Psoas muscle (tissue), 8 donors: ENCODE measurements at places on chromosomes 6 and 20. TPM values are rescaled to one million over a fixed set of nuclear protein-coding genes. Genes with fewer than 3 reads are reported as not detected.

DNA sequence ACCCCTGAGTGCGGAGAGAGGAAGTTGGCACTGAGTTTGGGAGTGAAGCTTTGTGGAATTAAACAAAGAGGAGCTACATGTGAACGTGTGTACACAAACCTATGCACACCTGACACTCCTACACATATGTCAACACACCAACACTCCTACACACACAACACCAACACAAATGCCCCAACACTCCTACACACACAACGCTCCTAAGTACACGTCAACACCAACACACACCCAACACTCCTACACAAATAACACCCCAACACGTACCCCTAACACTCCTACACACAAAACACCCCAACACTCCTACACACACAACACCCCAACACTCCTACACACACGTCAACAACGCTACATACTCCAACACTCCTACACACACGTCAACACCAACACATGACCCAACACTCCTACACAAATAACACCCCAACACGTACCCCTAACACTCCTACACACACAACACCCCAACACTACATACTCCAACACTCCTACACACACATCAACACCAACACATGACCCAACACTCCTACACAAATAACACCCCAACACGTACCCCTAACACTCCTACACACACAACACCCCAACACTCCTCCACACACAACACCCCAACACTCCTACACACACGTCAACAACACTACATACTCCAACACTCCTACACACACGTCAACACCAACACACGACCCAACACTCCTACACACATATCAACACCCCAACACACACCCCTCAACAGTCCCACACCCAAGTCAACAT, 40.1 kb upstream of the ZBP1 start:
- H3K4me1 ChIP-seq, result peaks cover 11% of the 10 kb centered on the region
- H3K27ac ChIP-seq, result no peak overlapping the region
- no peak for DNase-seq
- no peaks in the 10 kb centered on the region for H3K27me3 ChIP-seq
- no peaks in the 10 kb centered on the region for H3K36me3 ChIP-seq

- DNase-seq, result peak; percentile 37
- no peak overlapping the region for H3K4me3 ChIP-seq
- no peak overlapping the region for H3K27ac ChIP-seq
- peaks cover 18% of the 10 kb centered on the region for H3K4me1 ChIP-seq
- H3K36me3 ChIP-seq, result no peaks in the 10 kb centered on the region
- no peaks in the 10 kb centered on the region for H3K27me3 ChIP-seq
These were observed 42.0 kb downstream of the TGM2 start for GRCh38 chr20:38123021-38123587.

DNA sequence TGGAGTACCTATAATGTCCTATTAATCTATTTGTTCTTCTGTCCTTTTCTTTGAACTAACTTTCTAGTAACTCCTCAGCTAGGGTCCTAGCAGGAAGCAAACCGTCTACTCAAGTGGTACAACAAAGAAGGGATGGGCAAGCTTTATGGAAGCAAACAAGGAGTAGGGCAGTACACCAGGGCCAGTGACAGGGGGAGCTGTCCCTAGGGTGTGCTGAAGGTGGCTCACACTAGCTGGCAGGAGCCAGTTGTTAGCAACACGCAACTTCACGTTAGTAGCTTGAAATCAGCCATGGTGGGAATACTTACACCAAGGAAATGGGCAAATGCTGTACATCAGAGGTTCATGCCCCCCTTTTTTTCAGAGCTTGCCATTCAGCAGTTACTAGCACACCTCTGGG, 74.0 kb upstream of the EYA2 start:
- H3K27ac ChIP-seq, result no peak overlapping the region
- DNase-seq, result no peak
- H3K36me3 ChIP-seq, result no peaks in the 10 kb centered on the region
- peaks cover 3% of the 10 kb centered on the region for H3K27me3 ChIP-seq

DNA sequence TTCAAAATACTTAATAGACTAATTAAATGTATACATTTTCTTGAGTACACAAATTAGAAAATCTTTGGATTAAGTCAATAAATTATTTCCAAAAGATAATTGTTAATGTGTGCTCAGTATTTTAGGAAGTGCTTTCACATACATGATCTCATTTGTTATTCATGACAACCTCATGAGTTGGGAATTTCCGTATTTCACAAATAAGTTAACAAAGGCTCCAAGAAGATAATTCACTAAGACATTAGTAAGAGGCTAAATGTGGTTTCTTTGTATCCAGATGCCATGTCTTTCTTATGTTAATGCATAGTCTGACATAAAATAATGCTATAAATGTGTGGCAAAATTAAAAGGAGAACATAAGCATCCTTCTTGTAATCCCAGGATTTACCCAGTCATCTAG, 79.5 kb upstream of the TCF21 start:
- H3K4me3 ChIP-seq, result no peak overlapping the region
- no peaks in the 10 kb centered on the region for H3K36me3 ChIP-seq
- no peak overlapping the region for H3K27ac ChIP-seq

DNA sequence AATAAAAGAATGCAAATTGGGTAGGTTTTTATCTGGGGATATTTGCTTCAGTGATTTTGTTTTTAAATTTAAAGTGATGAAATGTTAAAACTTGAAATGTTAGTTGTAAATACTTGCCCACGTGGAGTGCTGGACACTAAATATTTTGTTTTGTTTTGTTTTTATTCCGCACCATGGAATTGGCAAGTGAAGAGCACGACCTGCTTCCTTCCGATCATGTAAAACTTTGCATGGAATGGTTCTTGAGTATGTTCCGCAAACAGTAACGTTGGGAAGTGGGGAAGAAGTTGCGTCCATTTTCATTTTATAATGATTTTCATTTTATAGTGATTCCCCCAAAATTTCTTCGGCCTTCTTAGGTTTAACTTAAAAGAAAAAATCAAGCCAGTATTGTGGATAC, 765 bp downstream of the IRAK1BP1 start:
- no peaks in the 10 kb centered on the region for H3K27me3 ChIP-seq
- H3K27ac ChIP-seq, result no peak overlapping the region
- no peak for DNase-seq
- peak overlapping the region; percentile 96 for H3K4me3 ChIP-seq

- H3K4me1 ChIP-seq, result peaks cover 33% of the 10 kb centered on the region
- DNase-seq, result no peak
- no peaks in the 10 kb centered on the region for H3K36me3 ChIP-seq
- peak overlapping the region; percentile 94 for H3K4me3 ChIP-seq
- H3K27me3 ChIP-seq, result no peaks in the 10 kb centered on the region
These were observed 514 bp downstream of the ACOT13 start for GRCh38 chr6:24667378-24667803.

GRCh38 chr6:73695619-73696421, at the start of gene CD109:
Gene CD109 (plus strand): TSS chr6:73696203. CDS start chr6:73696216, 13 bp downstream.
- peak within 1 kb of the TSS; percentile 41 for H3K27ac ChIP-seq
- H3K4me1 ChIP-seq, result no peaks in the 10 kb centered on the region
- DNase-seq, result peak; percentile 48
- peak within 1 kb of the TSS; percentile 74 for H3K4me3 ChIP-seq

- no peak for DNase-seq
- no peaks in the 10 kb centered on the region for H3K27me3 ChIP-seq
- H3K4me3 ChIP-seq, result peak overlapping the region; percentile 56
- peaks cover 53% of the 10 kb centered on the region for H3K4me1 ChIP-seq
These were observed 60.9 kb downstream of the ATXN1 start for GRCh38 chr6:16700202-16700915.

DNA sequence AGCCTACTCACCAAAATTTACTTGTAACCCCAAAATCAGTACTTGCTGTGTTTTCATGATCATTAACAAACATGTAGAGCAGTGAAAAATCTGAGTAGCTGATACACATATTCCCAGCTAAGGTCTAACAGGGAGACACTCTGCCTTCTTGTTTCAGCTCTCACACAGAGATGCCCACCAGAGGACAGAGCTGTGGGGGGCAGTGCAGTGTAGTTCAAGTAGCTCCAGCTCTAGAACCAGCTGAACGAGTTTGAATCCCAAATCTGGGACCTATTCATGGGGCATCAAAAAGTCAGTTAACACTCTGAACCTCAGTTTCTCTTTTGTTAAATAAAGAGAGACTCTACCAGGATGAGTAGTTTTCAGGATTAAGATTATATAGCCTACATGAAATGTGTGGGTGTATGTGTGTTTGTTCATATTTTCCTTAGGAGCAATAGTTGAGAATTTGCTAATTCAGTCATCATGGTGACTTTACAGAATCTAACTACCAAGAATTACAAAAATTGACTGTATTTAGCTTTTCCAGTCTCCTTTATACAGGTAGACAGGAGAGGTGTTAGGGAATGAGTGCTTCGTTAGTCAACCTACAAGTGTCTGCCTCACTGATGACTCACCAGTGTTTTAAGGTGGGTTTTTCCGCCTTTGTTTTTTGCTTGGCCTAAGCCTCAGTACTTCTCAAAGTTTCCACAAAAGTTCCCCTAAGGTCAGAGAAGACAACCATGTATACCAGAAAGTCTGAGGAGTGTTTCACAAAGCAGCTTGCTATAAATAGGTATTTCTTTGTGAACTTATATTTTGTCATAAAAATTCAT, 164.0 kb upstream of the RUNX2 start:
- no peaks in the 10 kb centered on the region for H3K4me1 ChIP-seq
- no peaks in the 10 kb centered on the region for H3K36me3 ChIP-seq
- H3K4me3 ChIP-seq, result no peak overlapping the region
- no peak for DNase-seq
- H3K27me3 ChIP-seq, result no peaks in the 10 kb centered on the region

The SMIM28 gene
- total RNA-seq, result not detected

The CDK19 gene
- total RNA-seq, result 5.5 TPM

DNA sequence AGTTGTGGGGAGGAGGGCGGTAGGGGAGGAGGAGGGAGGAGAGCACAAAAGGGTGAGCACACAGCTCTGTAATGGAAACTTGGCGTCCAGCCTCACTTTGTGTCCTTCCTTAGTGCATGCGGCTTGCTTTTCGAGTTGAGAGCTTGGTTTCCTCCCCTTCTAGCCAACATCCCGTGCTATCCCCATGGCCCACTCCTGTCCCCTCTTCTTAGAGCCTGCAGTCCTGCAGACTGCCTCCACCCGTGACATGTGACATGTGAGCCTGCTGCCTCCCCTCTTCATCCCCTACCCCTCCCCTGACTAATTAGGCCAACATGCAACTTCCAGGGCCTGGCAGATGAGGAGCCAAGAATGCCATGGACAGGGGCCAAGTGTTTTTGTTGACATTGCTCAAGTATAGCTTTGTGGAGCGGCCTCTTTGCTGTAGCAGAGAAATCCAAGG, 63.2 kb downstream of the SLC24A3 start:
- no peaks in the 10 kb centered on the region for H3K36me3 ChIP-seq
- no peaks in the 10 kb centered on the region for H3K27me3 ChIP-seq
- H3K4me3 ChIP-seq, result peak overlapping the region; percentile 15
- peak overlapping the region; percentile 65 for H3K27ac ChIP-seq

The ADTRP gene
- not detected for total RNA-seq

- H3K4me3 ChIP-seq, result no peak overlapping the region
- no peaks in the 10 kb centered on the region for H3K4me1 ChIP-seq
- no peak overlapping the region for H3K27ac ChIP-seq
These were observed 321.7 kb downstream of the CENPW start for GRCh38 chr6:126661646-126662045.

- no peak overlapping the region for H3K4me3 ChIP-seq
- no peaks in the 10 kb centered on the region for H3K27me3 ChIP-seq
- no peak overlapping the region for H3K27ac ChIP-seq
These were observed 3.3 kb downstream of the NECAB3 start for GRCh38 chr20:33670715-33671499.
